Right ventricle myocardium inferior (tissue), 1 donor: ENCODE measurements at places on chromosomes 16 and 17. TPM values are rescaled to one million over a fixed set of nuclear protein-coding genes. Genes with fewer than 3 reads are reported as not detected.

ZP2 gene
- total RNA-seq: not detected

SULT1A2 gene
- 1.8 TPM for total RNA-seq

CLEC3A gene
- total RNA-seq: not detected

TTC19 gene
- total RNA-seq: 18.9 TPM

TMEM114 gene
- not detected for total RNA-seq

DPEP3 gene
- not detected for total RNA-seq

KRTAP9-6 gene
- not detected for total RNA-seq

SRCIN1 gene
- 1.4 TPM for total RNA-seq

EFCAB5 gene
- not detected for total RNA-seq

KREMEN2 gene
- total RNA-seq: not detected

KRT24 gene
- not detected for total RNA-seq

APOBR gene
- 0.51 TPM for total RNA-seq

CA4 gene
- 13.4 TPM for total RNA-seq

DNA sequence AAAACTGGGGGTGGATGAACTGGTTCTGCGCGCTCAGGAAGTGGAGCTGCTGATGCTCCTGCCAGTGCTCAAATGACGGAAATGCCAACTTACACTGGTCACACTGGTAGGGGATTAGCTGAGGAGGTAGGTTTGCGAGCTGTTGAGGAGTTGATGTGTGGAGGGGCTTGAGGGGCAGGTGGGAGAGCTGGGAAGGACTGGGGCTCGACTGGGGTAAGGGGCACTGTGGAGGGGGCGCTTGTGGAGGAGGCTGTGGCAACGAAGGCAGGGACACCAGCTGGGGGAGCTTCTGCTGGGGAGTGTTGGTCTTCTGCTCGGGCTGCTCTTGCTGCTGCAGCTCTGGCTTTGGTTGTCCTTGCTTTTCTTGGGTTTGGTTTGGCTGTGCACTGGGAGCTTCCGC, 252.9 kb downstream of the ZFHX3 start:
- DNase-seq: no peak

GRCh38 chr17:7380855-7381683, at the start of gene TNK1:
TSS of gene TNK1 (plus strand) at chr17:7381089. CDS start at chr17:7382927, 1,838 bp downstream.
- DNase-seq: peak; percentile 75

- DNase-seq: no peak
Observed at GRCh38 chr16:30853758-30854157, 40.1 kb downstream of the BCL7C start.

GRCh38 chr17:63487014-63487339, 10.1 kb downstream of the ACE start:
- no peak for DNase-seq

- no peak for DNase-seq
Observed at GRCh38 chr16:27582883-27583282, 32.9 kb downstream of the KATNIP start.

- DNase-seq: no peak
Observed at GRCh38 chr16:76705892-76706291, 428.7 kb downstream of the CNTNAP4 start.

- no peak for DNase-seq
Observed at GRCh38 chr17:28193241-28193640, 125.8 kb upstream of the TMEM97 start.

- no peak for DNase-seq
Observed at GRCh38 chr16:89688395-89688794, 1.9 kb downstream of the CDK10 start.

- peak; percentile 85 for DNase-seq
Observed at GRCh38 chr16:66604376-66605176, at the start of gene CMTM3. TSS of gene CMTM3 (plus strand) at chr16:66604704. CDS start at chr16:66604806, 102 bp downstream.

DNA sequence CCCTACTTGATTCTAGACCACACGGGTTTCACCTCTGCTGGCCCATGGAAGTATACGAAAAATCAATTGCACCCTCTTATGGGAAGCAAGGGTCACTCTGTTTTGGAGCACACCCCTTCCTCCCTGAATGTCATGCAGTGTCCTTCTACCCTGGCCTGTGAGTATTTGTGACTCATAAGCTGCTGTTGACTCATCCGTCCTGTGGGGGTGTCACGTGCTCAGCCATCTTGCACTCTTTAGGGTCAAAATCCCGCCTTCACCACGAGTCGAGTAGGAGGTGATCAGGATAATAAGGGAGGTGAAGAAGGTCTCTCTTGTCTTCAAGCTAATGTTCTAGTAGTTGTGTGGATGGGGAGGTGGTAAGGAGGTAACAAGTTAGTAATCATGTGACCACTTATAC, 341.0 kb upstream of the EEF2KMT start:
- no peak for DNase-seq

DNA sequence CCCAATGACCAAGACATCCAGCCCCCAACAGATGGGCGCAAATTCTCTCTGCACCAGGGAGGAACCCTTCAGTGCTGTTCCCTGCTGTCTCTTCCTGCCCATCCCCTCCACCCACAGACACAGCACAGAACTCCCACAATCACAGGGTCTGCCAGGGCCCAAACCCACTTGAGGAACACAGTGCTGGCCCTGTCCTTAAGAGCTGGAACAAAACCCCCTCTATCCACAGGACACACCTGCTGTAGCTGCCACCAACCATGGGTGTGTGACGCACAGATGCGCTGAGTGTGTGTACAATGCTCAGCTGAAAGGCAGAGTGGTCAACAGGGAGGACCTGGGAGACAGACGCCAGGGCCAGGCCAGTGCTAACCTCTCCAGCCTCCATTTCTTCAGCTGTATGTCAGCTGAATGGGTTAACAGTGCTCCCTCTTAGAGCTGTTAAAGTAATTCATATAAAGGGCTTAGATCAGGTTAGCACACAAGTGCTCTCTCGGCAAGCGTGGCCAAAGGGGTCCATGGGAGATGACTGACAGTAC, 62.1 kb downstream of the AMFR start:
- peak; percentile 60 for DNase-seq

GRCh38 chr16:86893506-86893905, 315.2 kb downstream of the FOXL1 start:
- DNase-seq: no peak

GRCh38 chr16:5916711-5917191, 819.2 kb upstream of the EEF2KMT start:
- no peak for DNase-seq

GRCh38 chr17:59565959-59566324, 532 bp downstream of the DHX40 start:
- peak; percentile 69 for DNase-seq

- DNase-seq: no peak
Observed at GRCh38 chr16:2150418-2151187, 2.2 kb downstream of the RAB26 start.

GRCh38 chr17:30819971-30820705, 4.4 kb downstream of the CRLF3 start:
- no peak for DNase-seq

GRCh38 chr16:86444261-86444660, 66.1 kb upstream of the FOXF1 start:
- DNase-seq: no peak

DNA sequence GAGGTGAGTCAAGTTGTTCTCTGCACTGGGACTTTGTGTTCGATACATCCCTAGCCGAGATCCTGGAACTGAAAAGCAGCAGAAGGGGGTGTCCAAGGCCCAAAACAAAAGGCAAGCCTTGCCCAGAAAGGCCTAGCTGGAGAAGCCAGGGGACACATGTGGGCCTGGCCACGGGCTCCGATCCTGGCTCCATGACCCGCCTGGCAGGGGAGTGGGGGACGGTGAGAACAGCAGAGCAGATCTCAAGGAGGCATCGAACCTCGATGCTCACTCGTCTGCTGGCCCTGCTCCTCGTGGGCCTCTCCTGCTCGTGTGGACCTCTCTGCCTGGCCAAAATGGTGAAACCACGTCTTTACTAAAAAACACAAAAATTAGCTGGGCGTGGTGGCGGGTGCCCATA, 8.9 kb downstream of the CCNF start:
- DNase-seq: no peak

DNA sequence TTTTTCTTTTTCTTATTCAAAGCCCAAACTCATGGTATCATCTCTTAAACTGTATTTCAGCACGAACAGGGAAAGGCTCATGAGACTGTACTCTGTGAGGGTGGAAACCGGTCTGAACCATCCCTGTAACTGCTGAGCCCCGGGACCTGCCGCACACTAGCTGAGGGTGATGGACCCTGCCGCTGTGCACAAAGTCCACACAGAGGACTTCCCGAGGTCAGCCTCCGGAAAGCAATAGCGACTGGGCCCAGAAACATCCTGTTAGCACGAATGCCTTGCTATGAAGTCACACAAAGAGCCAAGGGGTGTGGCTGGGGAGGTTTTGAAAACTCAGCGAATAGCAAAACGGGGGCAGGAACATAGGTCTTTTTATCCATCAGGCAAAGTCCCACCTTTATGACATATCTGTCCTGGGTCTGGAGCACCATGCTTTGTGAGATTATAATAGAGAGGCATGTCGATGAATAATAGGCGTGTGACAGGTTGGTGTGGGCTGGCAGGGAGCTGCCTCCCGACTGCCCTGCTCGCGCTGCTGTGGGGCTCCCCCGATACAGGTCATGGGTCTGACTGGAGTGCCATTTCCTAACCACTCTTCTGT, 33.4 kb downstream of the CDK5R1 start:
- no peak for DNase-seq

GRCh38 chr17:81317961-81318605, 23.0 kb upstream of the SLC38A10 start:
- peak; percentile 11 for DNase-seq

DNA sequence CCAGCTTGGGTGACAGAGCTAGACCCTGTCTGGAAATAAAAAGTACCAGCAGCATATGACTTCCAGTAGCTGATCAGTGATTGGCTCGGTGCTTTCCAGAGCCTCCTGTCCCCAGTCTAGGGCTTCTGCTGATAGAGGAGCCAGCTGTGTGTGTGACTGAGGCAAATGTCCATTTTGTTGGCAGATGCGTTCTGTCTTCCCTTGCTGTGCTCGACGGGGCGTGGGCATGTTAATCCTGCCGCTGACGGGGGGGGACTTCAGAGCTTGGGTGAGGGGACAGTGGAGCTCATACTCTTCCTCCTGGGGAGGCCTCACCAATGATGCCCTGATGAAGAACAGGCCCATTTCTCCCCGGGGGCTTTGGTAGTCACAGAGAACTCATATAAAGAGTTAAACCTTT, 14.6 kb downstream of the KCTD2 start:
- DNase-seq: no peak

DNA sequence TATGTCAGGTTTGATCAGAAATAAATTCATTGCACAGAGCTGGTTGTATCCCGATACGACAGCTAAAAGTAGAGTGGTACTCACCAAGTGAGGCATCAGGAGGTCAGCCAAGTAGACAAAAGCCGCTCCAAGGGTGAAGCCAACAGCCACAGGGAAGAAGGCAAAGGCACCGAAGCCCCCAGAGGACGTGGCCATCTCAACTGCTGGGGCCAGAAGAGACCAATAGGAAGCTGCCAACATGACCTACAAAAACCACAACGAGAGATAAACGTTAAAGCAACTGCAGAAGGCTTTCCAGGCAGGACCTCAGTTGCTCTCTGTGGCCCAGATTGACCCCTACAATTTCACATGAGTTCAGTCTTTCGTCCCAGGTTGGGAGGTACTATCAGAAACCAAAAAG, 61.0 kb downstream of the SLC39A11 start:
- DNase-seq: no peak
